ENCODE measurements at places on chromosomes 2 and 18. TPM values are rescaled to one million over a fixed set of nuclear protein-coding genes. Genes with fewer than 3 reads are reported as not detected.

- DNase-seq, result no peak
Measured at GRCh38 chr2:25333981-25334380, 7.7 kb downstream of the DNMT3A start.

GRCh38 chr2:203853271-203853670 lies 14.3 kb upstream of the CTLA4 start:
- no peak for DNase-seq

DNA sequence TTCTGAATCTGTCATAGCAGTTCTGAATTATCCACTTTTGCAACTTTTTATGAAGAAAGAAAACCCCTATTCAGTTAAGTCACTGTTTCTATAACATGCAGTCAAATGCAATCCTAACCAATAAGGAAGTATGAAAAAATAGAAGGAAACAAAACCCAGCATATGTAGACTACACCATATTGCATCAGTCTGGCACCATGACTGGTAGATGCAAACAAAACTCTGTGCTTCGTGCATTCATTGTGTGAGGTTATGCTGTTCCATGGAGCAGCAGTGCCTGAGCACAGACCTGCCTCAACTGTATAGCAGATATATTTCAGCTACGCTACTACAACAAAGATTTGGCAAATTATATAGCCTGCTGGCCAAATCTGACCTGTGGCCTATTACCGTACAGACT lies 325.5 kb downstream of the LRP1B start:
- no peak for DNase-seq

- no peak for DNase-seq
Measured at GRCh38 chr18:1530650-1531049, 626.0 kb downstream of the ADCYAP1 start.

GRCh38 chr2:192194866-192195547 lies at the start of gene TMEFF2:
TMEFF2 (minus strand) TSS chr2:192194933; CDS start chr2:192194524, 409 bp downstream.
- peak; percentile 71 for DNase-seq

GRCh38 chr2:229543176-229543873 lies 171.0 kb downstream of the DNER start:
- no peak for DNase-seq

GRCh38 chr18:14928396-14928795 lies 180.4 kb downstream of the ANKRD30B start:
- DNase-seq, result no peak

GRCh38 chr2:39020383-39020782 lies 100.5 kb downstream of the SOS1 start:
- no peak for DNase-seq

DNA sequence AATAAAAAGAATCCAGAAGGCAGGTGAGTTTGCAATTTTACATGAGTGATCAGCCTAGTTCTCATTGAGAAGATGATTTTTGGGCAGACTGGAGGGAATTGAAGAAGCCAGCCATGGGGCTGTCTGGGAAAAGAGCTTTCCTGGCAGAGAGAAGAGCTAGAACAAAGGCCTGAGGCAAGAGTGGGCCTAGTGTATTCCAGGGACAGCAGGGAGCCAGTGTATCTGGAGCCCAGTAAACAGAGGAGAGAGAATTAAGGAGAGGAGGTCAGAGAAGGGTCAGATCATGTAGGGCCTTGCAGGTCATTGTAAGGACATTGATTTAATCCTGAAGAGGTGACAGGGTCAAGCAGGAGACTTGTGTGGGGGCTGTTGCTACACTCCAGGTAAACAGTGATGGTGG lies 195.8 kb downstream of the SATB2 start:
- no peak for DNase-seq

GRCh38 chr18:79515331-79515730 lies 119.6 kb downstream of the NFATC1 start:
- no peak for DNase-seq

Gene EPB41L3
- total RNA-seq, result 554 TPM

Gene RBM43
- total RNA-seq, result 3.2 TPM

Gene VWC2L
- total RNA-seq, result not detected

Gene ABCA12
- not detected for total RNA-seq

Gene MRO
- not detected for total RNA-seq

Gene DYNAP
- not detected for total RNA-seq
